Nucleus accumbens (tissue), 56 donors: ENCODE measurements at places on chromosomes 11 and 22.

- DNase-seq = no peak
These were observed 44.3 kb downstream of the EXT2 start for GRCh38 chr11:44139565-44140330.

DNA sequence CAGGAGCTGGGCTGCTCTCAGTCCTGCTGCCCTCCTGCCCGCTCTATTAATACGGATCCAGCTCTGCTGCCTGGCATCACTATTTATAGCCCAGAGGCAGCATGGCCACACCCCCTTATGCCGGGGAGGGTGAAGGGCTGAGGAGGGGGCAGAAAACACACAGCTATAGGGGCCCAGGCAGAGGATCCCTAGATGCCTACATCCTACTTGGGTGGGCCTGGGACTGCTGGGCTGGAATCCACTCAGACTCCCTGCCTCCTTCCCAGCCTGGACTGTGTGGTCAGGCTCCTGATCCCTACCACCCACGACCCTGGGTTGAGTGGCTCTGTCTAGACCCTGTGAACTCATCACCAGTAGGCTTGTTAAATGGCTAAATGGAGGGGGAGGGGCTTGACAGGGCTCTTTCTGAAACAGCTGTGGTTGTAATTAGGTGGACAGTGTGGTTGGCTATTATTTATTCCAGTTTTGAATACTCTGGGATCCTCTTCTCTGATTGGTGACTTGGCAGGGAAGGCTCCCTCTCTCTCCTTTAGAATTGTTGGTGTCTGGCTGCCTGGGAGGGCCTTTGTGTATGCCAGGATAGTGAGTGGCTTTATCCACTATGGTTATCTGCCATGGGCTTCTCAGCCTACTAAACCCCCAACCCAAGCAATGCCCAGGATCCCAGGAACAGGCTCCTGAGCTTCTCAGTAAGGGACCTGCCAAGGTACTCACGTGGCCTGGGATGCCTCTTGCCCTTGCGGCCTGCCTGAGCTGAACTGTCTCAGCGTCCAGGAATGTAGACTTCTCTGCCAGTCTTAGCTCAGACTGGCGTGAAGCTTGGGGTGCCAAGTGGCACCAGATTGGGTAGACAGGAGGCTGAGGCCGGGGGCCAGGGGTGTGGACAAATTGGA lies 15.2 kb downstream of the PHLDB1 start:
- peak; percentile 59 for DNase-seq

DNA sequence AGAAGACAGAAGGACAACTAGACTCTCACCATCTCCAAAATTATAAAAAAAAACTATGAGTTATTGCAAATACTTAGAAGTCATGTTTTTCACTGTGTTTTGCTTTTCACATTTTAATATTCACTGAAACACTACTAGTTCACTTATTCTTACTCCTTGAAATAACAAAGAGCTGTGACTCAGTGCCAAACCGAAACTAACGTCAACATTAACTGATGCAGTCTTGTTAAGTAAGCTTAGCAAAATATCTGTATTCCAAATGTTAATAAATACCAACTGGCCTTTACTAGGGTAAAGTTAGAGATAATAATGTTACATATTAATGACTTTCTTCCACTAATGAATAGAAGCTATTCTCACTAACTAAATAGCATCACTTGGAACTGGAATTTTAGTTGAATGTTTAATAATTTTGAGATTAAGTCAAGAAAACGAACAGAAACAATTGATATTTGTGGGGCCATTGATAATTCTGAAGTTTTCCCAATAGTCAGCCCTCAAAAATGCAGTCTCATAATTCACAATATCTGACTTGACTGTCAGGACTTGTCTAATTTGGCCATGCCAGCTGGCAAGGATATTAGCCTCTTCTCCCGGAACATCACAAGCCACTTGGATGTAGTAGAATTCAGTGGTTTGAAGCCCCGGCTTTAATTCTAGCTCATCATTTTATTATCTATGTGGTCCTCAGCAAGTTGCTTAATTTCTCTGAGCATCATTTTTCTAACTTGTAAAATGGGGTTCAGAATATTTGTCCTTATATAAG lies 230.1 kb upstream of the DDI1 start:
- no peak for DNase-seq

- DNase-seq = peak; percentile 44
These were observed at the start of gene SLC43A3 for GRCh38 chr11:57426929-57427726. Gene SLC43A3 (minus strand): TSS chr11:57427121. CDS start chr11:57426172, 949 bp downstream.

GRCh38 chr22:39236321-39237317 lies 8.2 kb downstream of the PDGFB start:
- DNase-seq = no peak

- DNase-seq = peak; percentile 74
These were observed 12.5 kb upstream of the SMIM35 start for GRCh38 chr11:118098996-118099837.

DNA sequence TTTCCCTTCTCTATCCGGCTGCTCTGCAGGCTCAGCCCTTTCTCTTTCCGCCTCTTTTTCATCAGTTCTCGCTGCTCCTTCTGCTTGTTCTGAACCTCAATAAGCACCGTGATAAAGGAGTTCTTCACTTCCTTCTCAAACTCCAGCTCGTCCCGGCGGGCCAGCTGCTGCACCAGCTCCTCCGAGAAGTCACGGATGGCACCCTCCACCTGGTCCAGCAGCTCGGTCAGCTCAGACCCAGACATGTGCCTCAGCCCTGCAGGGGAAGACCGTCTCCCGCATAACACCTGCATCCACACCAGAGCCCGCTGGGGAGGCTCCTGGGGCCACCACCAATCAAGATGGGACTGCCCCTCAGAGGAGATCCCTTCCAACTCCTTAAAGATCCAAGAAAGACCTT lies 40.2 kb downstream of the FEZ1 start:
- no peak for DNase-seq

DNA sequence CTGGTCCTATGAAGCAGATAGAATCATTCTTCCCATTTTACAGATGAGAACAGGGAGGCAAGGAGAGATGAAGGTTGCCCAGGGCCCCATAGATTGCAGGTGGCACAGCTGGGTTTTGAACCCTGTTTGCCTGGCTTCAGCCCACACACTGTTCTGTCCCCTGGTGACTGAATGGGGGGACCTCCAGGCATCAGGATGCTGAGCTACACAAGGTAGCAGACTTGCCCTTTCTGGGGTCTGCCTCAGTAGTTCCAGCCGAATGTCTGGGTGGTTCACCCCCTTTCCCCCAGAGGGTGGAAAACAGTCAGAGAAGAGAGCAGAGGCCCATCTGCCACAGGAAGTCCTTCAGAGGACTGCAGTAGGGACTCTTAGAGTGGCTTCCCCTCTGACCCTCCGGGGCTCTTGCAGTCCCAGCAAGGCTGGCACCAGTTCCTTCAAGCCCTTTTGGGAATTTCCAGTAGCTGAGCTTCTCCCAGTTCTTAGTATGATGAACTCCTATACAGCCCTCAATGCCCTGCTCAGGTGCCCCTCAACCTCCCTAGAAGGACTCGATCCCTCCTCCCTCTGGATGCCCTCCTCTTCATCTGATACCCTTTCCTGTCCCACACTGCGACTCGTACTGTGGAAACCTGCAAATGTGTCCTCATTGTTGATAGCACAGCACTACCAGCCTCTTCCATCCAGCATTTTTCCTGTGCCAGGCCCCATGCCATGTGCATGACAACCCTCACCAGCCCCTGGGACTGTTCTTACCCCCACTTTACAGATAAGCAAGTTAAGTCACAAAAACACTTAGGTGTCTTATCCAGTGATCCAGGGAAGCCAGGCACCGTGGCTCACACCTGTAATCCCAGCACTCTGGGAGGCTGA lies 82.8 kb downstream of the IGLL1 start:
- DNase-seq = no peak

GRCh38 chr22:45731041-45731797 lies 59.6 kb downstream of the ATXN10 start:
- DNase-seq = no peak

DNA sequence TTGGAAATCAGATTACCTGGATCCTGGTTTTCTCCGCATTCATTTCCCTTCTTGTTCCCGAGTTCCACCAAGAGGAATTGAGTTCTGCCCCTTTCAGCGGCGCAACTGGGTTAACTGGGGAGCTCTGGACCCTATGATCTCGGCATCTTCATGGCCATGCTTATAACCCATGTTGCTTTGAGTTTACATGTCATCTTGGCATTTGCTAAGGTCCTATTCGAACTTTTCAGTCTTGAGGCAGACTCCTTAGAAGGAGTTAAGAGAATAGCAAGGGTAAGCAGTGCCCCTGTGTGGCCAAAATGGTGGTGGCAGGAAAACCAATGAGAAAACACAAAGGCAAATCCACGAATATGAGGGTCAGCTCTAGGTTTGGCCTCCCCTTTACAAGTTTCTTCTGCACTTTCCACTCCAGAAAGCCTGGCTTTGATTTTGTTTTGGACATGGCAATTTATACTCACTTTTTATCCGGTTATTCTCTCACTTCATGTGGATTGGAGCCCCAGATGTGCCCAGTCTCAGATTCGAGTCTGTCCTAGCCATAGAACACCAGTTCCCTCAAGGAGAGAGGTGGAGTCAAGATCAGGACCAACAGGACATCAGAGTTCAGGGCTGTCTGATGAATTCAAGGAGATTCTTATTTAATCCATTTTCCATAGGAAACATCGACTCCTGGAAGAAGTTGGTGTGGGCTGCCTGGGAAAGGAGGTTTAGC lies 55.3 kb upstream of the FBXO3 start:
- DNase-seq = no peak

GRCh38 chr11:117704395-117705100 lies 92.5 kb downstream of the DSCAML1 start:
- DNase-seq = peak; percentile 33

- no peak for DNase-seq
These were observed 239.6 kb upstream of the MPPED2 start for GRCh38 chr11:30825723-30826122.

- no peak for DNase-seq
These were observed 515.8 kb downstream of the NTM start for GRCh38 chr11:131886201-131886600.

- DNase-seq = no peak
These were observed 35.3 kb downstream of the KIAA0930 start for GRCh38 chr22:45205276-45205925.

GRCh38 chr11:115164774-115165173 lies 339.4 kb downstream of the CADM1 start:
- no peak for DNase-seq

DNA sequence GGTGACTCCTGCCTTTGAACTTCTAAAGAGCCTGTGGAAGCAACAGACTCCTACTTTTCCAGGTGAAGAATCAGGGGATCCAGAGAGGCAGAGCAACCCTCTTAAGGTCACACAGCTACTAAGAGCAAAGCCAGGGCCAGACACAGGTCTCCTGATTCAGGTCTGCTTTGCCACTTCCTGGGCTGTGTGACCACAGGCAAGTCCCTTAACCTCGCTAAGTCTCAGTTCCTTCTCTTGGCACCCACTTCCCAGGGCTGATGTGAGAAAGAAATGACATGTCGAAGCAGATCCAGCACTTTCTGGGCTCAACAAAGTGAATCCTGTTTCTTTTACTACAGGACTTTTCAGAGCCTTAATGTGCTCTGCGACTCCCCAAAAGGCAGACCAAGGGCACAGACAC lies 30.2 kb downstream of the UQCR10 start:
- DNase-seq = no peak

DNA sequence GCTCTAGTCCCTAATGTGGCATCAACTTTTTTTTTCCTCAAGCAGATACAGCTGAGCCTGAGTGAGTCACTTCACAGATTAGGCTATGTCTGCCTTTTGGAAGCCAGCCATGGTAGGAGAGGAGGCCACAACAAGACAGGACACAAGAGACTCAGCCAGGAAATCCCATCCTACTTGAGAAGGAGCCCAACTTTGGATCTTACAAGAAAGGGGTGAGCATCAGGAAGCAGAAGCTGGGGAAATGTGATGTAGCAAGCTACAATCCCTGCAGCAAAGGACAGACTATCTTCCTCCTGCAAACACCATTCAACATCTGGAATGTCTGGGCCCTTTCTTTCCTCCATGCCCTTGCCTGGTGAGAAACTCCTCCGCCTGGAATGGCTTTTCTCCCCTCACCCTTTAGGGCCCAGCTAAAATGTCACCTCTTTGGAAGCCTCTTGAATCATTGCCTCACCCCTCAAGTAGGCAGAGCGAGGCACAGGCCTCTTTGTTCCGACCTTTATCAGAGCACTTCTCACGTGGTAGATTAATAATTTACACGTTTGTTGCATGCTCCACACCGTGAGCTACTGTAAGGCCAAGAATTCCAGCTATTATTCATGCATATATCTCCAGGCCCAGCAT lies 156.4 kb upstream of the PITPNB start:
- DNase-seq = no peak

DNA sequence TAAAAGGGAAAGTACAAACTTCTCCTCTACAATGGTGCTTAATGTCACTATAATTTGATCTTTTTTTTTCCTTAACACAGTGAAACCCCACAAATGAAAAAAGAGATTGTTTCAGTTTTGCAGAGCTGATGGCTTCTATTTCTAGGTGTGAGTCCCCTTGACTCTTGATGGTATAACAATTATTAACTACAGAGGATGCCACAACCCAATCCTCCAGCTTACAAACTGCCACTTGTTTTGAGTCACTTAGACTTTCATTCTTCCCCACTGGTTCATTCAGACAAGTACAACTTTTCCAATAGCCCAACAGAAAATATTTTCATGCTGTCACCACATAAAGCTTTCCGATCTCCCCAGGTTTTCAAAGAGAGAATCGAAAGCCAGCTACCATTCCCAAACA lies 812.2 kb downstream of the LRRC4C start:
- no peak for DNase-seq

DNA sequence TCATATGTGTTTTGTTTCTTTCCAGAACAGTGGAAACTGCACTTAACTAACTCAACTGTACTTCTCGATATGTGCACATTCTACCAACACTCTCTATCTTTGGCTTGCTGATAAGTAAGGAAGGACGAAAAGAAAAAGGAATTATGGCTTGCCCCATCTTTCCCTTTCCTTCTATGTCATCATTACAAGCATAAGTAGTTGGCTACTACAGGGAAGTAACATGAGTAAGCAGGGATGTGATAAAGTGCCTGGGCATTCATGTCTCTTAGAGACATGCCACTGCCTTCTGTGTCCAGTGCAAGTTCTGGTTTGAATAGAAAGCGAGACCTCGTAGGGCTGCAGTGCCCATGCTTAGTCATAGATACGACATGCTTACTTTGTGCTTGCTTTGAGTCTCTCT lies 342.5 kb downstream of the ETS1 start:
- no peak for DNase-seq

GRCh38 chr11:123086305-123086704 lies 24.4 kb upstream of the HSPA8 start:
- DNase-seq = no peak

- DNase-seq = no peak
These were observed 42.8 kb downstream of the PRDM11 start for GRCh38 chr11:45189230-45189629.
